Naive thymus-derived CD4-positive, alpha-beta T cell (primary cell): ENCODE measurements at places on chromosomes 4 and X. TPM values are rescaled to one million over a fixed set of nuclear protein-coding genes. Genes with fewer than 3 reads are reported as not detected.

DNA sequence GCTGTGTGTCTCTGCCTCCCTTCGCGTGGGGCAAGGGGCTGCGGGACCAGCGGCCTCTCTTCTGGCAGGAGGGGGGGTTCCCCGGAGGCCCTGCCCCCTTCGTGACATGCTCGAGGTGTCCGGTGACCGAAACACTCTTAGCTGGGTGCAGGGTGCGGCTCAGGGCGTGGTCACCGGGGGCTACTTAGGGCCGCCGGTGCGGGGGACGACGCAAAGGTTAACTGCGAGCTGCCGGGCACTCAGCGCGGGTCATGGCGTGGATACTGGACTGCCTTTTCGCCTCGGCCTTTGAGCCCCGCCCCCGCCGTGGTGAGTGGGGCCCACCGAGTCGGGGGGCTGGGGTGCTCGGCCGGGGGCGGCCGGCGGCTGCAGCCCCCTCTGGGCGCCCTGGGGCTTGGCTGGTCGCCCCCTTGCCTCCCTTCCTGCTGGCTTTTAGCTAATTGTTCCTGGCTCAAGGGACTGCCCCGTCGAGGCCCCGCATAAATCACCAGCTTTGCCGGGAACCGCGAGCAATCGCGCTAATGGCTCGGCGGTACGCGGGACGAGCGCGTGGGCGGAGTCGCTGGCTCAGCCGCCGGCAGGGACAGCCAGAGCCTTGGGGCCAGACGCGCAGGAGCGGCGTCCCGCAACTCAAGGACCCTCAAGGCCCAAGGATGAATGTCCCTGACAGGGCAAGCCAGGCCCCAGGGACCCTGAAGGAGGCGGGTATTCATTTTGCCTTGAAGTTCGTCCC is at the start of gene ARHGAP36:
ARHGAP36 (plus strand) TSS at position 211 of the 733 bp plus-strand sequence. CDS start 23,320 bp downstream, outside the sequence.
- no peak for DNase-seq
- H3K4me3 ChIP-seq, result no peak within 1 kb of the TSS
- H3K27ac ChIP-seq, result no peak within 1 kb of the TSS
- no peaks in the 10 kb centered on the region for H3K36me3 ChIP-seq
- H3K27me3 ChIP-seq, result no peaks in the 10 kb centered on the region

- no peak overlapping the region for H3K4me3 ChIP-seq
- no peaks in the 10 kb centered on the region for H3K4me1 ChIP-seq
- no peaks in the 10 kb centered on the region for H3K27me3 ChIP-seq
- peaks cover 50% of the 10 kb centered on the region for H3K36me3 ChIP-seq
- no peak for DNase-seq
Measured at GRCh38 chrX:16743604-16744325, 24.4 kb downstream of the SYAP1 start.

GRCh38 chr4:35754047-35754446 is 490.3 kb downstream of the ARAP2 start:
- H3K4me1 ChIP-seq, result no peaks in the 10 kb centered on the region
- no peaks in the 10 kb centered on the region for H3K27me3 ChIP-seq
- H3K36me3 ChIP-seq, result no peaks in the 10 kb centered on the region

DNA sequence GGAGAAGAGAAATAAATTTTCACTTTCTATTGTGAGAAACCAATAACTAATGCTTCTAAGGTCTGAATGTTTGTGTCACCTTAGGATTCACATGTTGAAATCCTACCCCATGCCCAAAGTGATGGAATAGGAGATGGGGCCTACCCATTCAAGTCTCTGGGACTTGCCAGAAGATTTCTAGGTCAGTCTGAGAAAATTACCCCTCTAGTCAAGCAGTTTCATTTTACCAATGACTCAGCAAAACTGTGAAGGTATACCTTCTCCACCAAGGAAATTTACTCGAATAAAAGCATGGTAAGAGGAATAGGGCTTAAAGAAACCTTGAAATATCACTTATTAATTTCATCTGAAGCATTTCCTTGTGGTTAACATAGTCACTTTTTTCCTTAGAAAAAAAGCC is 23.5 kb upstream of the PAPSS1 start:
- no peaks in the 10 kb centered on the region for H3K4me1 ChIP-seq
- no peak for DNase-seq
- no peaks in the 10 kb centered on the region for H3K36me3 ChIP-seq
- H3K27me3 ChIP-seq, result no peaks in the 10 kb centered on the region

- H3K4me1 ChIP-seq, result no peaks in the 10 kb centered on the region
- no peak for DNase-seq
- no peaks in the 10 kb centered on the region for H3K27me3 ChIP-seq
- no peak overlapping the region for H3K27ac ChIP-seq
- H3K36me3 ChIP-seq, result no peaks in the 10 kb centered on the region
- no peak overlapping the region for H3K4me3 ChIP-seq
Measured at GRCh38 chr4:150477869-150478268, 104.1 kb upstream of the MAB21L2 start.

DNA sequence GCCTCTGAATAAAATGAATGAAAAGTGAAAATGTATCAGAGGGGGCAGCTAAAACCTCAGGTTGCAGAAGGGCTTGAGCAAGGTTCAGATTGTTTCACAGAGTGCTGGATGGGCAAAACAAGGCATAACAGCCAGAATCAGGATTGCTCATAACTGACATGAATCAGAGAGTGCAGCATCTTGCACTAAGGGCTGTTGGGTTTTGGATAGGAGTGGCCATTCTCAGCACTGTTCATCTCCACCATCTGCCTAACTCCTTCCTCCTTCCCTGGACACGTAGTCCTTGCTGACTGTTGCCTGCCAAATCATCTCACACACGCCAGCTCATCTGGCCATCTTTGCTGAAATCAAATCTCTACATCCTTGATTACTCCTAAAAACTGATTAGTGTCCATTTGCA is 75.3 kb upstream of the C1QTNF7 start:
- no peak overlapping the region for H3K4me3 ChIP-seq
- H3K27ac ChIP-seq, result no peak overlapping the region
- no peaks in the 10 kb centered on the region for H3K27me3 ChIP-seq
- H3K4me1 ChIP-seq, result no peaks in the 10 kb centered on the region
- no peak for DNase-seq
- H3K36me3 ChIP-seq, result no peaks in the 10 kb centered on the region

PCGF3 gene
- 64.2 TPM for total RNA-seq
